D341Med (cell line): ENCODE measurements at places on chromosomes 2 and 18.

GRCh38 chr2:68385220-68385906 is 20.3 kb downstream of the PLEK start:
- DNase-seq: no peak

- DNase-seq: no peak
Observed at GRCh38 chr2:18664421-18664820, 75.1 kb upstream of the NT5C1B start.

DNA sequence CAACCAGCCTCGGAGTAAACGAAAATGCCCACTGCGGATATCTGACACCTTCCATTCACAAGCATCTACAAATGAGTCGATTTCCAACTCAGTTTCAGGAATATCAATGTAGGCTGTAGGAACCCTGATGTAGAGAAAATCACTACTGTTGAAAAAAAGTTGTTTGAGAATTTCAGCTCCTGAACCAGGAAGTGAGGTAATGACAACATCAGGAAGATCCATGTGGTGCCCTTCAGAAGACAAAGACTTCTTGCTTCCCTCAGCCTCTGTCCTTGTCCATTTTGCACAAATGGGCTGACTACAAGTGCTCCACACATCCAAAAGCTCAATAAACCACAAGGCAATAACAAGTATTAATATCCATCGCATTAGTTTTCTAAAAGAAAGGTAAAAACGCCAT is 4.7 kb downstream of the DSEL start:
- DNase-seq: no peak

DNA sequence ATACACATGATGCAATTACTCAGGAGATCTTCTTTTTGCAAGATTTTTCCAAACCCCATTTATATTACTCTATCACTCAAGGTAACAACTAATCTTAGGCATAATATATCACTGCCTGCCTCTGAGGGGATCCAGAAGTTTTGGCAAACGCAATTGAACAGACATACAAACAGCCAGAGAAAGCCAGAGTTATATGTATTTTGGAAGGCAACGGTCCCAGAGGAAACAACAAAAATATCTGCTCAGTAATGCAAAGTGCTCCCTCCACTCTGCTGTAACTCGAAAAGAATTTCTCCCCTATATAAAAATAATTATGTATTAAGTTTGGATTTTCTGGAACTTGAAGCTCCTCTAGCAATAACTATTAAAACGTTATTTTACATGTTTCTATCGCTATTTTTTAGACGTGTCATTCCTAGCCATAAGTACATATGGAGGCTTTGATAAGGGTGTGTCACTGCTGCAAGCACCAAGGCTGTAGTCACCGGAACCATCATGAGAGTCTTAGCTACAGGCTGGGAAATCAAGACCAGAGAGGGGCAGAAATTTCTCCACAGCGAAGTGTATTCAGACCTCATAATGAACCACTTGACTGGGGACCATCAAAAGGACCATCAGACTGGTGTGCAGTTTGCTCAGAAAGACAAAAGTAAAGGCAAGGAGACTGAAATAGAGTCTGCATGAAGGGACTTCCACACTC is 3.7 kb upstream of the GKN1 start:
- no peak for DNase-seq

- DNase-seq: no peak
Observed at GRCh38 chr2:230202430-230203109, 17.2 kb downstream of the SP110 start.

DNA sequence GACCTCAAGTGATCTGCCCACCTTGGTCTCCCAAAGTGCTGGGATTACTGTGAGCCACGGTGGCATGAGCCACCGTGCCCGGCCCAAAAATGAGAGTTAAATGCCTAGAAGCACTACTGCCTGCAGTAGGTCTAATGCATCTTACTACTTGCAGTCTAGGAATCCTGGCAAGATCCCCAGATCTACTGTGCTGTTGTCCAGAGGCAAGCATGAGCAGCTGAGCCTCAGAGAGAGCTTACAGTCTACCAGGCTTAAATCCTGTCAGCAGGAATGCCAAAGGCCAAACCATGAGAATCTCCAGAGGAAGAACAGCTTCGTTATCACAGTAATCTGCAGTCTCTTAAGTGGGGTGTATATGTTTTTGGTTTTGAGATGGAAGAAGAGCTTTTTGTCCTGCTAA is 54.4 kb downstream of the XRCC5 start:
- DNase-seq: no peak

DNA sequence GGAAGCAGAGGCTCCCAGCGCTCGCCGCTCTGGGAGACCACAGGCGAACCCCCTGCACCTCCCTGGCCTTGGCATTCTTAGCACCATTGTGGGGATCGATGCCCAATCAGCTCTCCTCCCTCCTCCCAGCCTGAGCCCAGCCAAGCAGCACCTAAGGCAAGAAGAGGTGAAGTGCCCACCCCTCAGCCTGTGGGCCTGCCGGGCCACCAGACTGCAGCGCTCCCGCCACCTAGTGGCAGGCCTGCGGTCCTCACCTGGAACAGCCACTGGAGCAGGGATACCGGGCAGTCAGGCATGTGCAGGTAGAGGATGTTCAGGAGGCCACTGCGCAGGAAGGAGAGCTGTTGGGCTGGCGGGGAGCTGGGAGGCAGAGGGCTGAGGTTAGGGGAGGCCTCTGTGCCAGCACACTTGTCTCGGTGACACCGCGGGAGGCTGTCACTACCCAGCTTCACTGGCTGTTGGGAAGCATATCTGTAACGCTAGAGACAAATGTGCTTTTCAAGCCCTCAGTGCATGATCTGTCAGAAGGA is 35.2 kb downstream of the FAM178B start:
- peak; percentile 90 for DNase-seq

DNA sequence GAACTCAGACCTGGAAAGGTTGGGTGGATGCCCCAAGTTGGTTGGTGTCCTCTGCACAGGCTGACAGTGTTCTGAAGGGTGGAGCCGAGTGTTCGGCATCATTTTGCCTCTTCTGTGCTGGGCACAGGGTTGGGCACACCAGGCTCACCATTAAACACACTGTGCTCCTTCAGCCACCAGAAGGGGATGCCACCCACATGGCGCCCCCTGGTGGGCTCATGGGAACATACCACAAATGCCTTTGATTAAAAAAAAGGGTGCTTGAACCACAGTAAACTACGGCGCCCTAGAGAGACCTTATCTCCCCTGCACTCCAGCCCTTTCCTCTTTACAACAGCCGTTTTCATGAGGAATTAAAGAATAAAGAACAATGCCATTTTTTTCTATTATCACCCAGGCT is 89.4 kb downstream of the CELF4 start:
- peak; percentile 83 for DNase-seq

GRCh38 chr2:236848501-236848900 is 237.2 kb upstream of the COPS8 start:
- DNase-seq: no peak

- DNase-seq: peak; percentile 81
Observed at GRCh38 chr18:45854036-45854586, 28.6 kb downstream of the SIGLEC15 start.

- DNase-seq: no peak
Observed at GRCh38 chr2:114472726-114473125, 30.3 kb downstream of the DPP10 start.

DNA sequence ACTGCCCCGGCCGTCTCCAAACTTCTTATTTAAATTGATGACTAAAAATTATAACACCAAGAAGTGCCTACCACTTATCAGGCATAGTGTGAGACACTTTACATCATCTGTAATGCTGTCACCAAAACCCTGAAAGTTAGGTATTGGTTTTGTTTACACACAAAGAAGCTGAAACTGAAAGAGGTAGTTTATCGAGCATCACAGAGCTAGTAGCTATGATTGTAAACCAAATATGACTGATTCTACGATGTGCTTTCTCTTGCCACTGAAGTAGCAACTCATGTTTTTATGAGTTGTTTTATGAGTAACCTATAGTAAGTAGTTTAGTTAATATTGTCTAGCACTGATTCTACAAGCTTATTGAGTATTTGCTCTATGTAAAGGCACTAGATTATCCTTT is 31.5 kb downstream of the DYNC1I2 start:
- DNase-seq: no peak

- no peak for DNase-seq
Observed at GRCh38 chr2:100293341-100294161, 28.8 kb downstream of the LONRF2 start.

DNA sequence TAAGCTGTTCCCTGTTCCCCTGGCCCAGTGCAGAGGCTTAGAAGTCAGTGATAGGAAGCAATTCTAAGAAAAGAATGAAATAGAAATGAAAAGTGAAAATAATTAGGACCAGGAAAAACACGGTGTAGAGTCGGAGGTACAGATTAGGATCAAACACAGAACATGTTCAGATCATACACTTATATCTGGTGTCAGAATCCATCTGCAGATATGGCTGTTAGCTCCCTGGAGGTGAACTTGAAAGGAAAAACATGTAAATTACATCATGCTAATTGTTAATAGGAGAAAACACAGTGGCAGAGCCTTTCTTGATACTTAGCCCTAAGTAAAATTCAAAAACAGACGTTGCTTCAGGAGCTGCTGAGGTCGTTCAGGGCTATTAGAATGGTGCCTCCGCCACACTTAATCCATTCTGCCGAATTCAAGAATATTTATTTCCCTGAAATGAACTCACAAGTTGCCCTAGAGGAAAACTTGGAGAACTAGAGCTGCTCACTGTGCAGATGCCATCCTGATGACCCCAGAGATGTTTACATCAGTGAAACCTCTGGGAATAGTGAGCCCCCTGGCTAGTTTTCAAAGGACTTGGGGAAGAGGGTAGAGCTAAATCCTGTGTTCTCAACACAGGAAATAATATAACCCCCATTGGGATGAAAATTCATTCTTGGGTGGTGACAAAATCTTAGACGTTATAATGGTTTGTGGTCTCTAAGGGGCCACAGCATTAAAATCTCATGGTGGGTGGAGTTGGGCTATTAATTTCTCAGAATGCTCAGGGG is 27.5 kb downstream of the LPIN1 start:
- no peak for DNase-seq

- DNase-seq: no peak
Observed at GRCh38 chr2:141468761-141469160, 662.1 kb downstream of the LRP1B start.

GRCh38 chr2:2738684-2739083 is 407.6 kb upstream of the MYT1L start:
- no peak for DNase-seq

DNA sequence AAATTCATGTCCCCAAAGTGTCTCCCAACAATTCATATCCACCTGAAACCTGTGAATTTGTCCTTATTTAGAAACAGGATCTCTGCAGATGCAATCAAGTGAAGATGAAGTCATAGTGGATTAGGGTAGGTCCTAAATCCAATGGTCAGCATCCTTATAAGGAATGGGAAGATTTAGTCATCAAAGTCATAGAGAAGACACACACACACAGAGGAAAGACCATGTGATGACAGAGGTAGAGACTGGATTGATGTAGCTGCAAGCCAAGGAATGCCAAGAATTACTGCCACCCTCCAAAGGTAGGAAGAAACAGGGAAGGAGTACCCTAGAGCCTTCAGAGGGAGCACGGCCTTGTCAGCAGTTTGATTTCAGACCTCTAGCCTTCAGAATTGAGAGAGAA is 17.7 kb downstream of the ADD2 start:
- no peak for DNase-seq

DNA sequence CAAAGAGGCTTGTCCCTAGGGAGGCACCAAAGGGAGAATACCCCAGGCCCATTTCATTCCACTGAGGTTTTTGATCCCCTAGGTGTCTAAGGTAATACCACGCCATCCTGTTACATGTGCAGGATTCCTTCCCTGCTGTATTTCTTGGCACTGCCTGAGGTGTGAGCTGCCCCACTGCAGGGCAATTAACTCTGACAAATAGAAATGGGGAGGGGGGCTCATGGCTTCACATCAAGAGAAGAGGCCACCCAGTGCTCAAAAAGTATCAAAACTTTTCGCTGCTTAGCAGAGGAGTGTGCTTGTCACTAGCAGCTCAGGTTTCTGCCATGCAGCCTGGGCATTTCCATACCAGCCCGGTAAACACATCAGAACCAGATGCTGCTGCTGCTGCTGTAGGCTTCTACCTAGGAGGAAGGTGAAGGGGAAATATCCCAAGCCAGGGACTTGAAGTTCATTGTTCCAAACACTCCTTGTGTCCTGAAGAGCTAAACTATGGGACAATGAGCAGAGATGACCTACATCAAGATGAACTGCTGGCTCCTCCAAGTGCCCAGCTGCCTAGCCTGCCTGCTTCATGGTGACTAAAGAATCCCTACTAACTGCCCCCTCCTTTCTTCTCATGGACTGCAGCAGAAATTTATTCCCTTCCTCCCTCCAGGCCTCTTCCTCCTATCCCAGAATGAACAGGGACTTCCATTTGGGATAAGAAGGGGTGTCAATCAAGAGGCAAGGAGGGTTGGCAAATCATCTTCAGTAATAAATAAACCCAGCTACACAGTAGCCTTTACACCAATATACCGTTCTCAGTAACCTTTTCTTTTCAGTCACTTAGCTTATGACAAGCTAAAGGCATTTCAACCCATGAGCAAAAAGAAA is 16.4 kb downstream of the POU3F3 start:
- no peak for DNase-seq

DNA sequence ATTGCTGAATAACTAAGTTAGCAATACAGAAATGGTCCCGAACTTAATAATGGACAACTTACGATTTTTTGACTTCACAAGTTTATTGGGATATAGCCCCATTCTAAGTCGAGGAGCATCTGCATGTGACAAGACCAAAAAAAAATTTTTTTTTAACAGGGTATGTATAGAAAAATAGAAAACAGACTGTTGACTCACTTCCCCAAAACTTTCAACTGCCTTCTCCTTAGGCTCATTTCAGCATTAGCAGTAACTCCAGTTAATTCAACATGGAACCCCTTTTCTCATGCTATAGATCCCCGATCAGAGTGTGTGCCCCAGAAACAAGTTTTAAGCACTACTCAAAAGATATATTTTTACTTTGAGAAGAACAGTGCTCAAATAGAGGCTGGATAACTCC is 5.4 kb downstream of the CD302 start:
- DNase-seq: no peak

- DNase-seq: no peak
Observed at GRCh38 chr18:36850527-36851201, 21.7 kb downstream of the KIAA1328 start.

DNA sequence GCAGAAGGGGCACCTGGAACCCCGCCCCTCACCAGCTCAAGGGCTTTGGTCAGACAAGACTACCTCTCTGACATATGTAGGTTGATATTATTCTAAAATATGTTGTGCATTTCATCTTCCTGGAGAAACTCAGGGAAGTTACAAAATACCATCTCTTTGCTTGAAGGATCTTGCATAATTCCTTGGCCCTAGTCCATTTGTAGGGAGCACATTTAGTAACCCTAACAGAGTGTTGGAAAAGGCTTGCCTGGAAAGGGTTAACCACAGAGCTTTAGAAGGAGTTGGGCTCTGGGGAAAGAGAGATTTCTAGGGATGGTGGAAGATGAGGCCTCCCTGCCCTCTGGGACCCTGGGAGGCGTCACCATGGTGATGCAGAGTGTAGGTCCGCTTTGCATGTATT is 143.0 kb upstream of the SLC1A4 start:
- DNase-seq: no peak

GRCh38 chr18:11905613-11906012 is 2.5 kb downstream of the MPPE1 start:
- DNase-seq: no peak

- no peak for DNase-seq
Observed at GRCh38 chr2:100739735-100740432, 80.1 kb upstream of the NPAS2 start.

GRCh38 chr2:40516604-40517003 is 64.7 kb upstream of the SLC8A1 start:
- DNase-seq: no peak

- DNase-seq: no peak
Observed at GRCh38 chr2:241617431-241618154, 19.4 kb downstream of the THAP4 start.
